ENCODE measurements at places on chromosomes 2 and 18.

DNA sequence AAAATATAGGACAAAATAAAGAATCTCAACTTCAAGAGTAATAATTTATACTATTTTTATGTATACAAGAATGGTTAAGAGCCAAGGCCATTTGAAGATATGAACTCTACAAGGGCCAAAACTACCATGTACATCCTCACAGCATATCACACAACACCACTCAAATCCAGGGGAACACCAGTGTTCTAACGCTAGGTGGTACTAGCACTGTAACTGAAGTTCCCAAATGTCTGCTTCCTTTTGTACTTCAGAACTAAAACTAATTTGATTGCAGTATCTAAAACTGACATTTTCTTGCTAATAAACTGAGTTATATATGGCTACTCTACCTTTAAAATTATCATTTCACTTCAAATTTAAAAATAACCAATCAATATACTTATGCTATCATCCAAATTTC is 47.0 kb downstream of the REV1 start:
- no peak for DNase-seq

- DNase-seq, result no peak
These were observed 291.2 kb downstream of the MYT1L start for GRCh38 chr2:2039826-2040225.

GRCh38 chr2:206890179-206890578 is 49.1 kb upstream of the CPO start:
- DNase-seq, result no peak

- DNase-seq, result no peak
These were observed 25.4 kb downstream of the WDR75 start for GRCh38 chr2:189466656-189467055.

DNA sequence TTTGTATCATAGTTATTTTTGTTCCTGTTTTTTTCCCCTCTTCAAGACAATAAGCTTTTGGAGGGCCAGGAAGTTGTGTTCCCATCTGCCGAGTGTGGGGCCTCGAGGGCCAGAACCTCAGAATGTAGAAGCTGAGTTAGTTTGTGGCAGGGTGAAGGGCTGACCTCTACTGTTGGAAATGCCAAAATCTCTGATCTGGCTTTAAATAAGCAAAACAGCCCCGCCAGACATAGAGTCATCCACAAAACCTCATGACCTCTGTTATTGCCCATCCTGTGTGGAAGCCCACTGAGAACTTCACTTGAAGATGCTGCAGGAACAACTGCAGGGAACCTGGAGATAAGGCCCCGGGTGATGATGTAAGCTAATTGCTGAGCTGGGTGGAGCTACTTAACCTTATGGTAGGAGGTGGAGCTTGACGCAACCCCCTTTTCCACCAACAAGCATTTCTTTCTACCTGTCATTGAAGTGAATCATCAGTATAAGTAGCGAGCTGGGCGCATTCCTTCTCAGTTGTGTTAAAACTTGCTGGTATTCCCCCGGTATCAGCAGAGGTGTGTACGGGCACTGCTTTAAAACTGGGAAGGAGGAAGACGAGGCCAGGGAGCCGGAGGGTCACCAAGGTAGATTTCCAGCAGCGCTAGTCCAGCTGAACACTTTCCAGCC is 177.2 kb downstream of the NEDD4L start:
- DNase-seq, result no peak

GRCh38 chr2:109288544-109289368 is 159.8 kb downstream of the SH3RF3 start:
- no peak for DNase-seq

- DNase-seq, result no peak
These were observed 440.4 kb downstream of the CCDC85A start for GRCh38 chr2:56624181-56624580.

DNA sequence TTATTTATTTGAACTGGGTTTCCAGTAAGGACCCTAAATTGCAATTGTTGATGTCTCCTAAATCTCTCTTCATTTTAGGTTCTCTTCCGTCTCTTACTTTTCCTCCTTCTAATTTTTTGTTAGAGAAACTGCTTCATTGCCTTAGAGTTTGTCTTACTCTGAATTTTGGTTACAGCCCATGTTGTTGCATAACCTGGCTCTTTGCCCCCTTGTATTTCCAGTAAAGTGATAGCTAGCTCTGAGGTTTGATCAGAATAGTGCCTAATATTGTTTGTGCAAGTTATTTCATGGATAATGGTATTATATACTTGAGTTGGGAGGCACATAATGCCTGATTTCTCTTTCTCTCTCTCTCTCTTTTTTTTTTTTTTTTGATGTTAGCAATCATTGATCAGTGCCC is 71.8 kb downstream of the MGAT5 start:
- DNase-seq, result no peak

DNA sequence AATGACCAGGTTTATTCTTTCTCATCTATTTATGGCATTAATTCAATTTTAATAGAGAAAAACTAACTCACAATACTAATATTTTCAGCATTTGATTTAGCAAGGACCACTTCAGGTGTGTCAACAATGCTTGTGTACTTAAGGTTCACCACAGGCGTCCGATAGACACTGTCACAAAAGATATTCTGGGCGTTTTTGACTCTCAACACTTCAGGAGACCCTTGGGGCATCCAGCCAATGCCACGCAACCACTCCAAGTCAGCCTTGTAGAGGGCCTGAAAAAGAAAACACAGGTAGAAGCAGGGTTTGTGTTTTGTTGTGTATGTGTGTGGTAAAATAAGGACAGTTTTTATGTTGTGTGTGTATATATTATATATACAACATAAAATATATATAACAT is 158.2 kb downstream of the NEB start:
- DNase-seq, result no peak

DNA sequence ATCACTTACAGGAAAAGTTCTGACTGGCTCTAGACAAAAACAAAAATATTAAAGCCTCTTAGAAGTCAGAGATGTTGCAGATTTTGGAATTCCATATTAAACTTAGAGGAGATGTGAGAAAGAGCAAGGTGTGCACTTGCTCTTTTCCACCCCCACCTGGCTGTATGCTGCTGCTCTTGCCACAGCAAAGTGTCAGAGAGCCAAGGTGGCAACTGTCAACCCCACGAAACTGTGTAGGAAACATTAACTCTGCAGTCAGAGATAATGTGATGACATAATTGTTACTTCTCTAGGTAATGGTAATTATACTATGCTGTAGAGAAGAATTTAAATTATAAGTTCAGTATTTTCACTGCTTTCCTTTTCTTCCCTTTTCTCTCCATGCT is 25.4 kb downstream of the CD8A start:
- no peak for DNase-seq

GRCh38 chr2:39513641-39514094 is 76.6 kb upstream of the MAP4K3 start:
- DNase-seq, result peak; percentile 73

GRCh38 chr2:197059477-197059876 is 133.0 kb upstream of the PGAP1 start:
- DNase-seq, result no peak

GRCh38 chr2:128160616-128161275 is 69.7 kb downstream of the UGGT1 start:
- DNase-seq, result no peak

DNA sequence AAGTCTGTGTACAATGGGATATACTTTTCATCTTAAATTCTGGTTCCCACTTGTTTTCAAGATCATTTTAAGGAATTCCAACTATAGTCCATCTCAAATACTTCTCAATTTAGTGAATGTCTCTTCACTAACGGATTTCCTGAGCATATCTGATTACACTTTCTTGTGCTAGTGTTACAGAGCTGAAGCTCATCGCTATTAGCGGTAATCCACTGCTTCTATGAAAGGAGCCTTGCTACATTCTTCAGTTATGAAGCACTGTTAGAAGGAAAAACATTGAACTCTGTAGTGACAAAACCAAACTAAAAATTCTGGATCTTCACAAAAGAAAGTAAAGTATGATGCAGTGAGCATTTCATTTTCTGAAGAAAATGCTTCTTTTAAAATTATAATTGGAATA is 72.0 kb downstream of the AGPS start:
- no peak for DNase-seq

- DNase-seq, result no peak
These were observed 694 bp downstream of the UNC50 start for GRCh38 chr2:98608962-98609604.

GRCh38 chr2:20011276-20012031 is 1.0 kb downstream of the MATN3 start:
- DNase-seq, result no peak

Data from activated naive CD8-positive, alpha-beta T cell treated with anti-CD3 and anti-CD28 coated beads, Interleukin-2, amount 50 U/mL, for 24 hours (primary cell).